HS-5 (cell line): ENCODE measurements at places on chromosomes 7 and 10.
A peak's percentile ranks its signal among the peaks of the same experiment; 100 is the strongest.

DNA sequence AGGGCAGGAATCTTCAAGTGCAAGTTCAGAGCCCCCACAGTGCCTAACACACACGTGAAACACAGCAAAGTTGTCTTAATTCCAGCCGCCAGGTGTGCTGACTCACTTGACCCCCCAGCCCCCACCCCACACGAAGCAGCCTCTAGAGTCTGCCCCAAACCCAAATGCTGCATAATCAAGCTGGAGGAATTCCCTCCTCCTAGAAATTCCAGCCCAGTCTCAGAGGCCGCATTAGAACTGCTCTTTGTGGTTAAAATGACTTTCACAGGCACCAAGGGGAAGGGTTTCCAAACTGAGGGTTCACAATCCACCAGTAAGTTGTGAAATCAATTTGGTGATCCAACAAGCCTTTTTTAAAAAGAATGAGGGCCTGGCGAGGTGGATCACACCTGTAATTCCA is 67.0 kb upstream of the PLXNA4 start:
- no peak for DNase-seq

- DNase-seq = no peak
Observed at GRCh38 chr7:114478384-114478783, 63.8 kb downstream of the FOXP2 start.

DNA sequence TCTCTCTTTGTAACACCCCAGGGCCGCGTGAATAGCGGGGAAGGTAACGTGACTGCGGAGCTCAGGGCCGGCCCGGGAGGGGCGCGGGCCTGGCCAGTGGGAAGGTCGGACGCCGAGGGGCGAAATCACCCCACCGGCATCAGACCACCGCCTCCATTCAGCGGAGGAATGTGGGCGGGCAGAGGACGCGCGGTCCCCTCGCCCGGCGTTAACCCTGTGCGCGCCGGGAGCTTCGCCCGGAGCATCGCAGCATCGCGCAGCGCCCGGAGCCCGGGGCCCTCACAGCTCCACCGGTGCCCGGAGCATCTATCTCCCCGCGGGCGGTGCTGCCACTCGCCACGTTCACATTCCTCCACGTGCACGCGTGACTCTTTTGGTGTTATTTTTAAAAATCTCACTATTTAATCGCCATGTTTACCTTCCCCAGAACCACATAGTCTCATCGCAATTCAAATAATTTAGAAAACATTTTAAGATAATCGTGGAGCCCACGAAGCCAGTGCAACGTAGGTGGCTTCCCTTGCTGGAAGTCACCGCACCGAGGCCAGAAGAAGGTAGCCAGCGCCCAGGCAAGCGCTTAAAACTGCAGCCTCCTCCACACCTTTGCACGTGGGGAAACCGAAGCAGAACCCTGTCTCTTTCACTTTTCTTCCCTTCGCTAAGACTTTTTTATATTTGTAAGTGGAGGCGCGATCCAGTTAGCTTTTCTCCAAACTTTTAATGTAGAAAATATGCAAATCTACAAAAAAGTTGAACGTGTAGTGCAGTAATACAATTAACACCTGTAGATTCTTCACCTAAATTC is 21.8 kb downstream of the FGFBP3 start:
- no peak for DNase-seq

DNA sequence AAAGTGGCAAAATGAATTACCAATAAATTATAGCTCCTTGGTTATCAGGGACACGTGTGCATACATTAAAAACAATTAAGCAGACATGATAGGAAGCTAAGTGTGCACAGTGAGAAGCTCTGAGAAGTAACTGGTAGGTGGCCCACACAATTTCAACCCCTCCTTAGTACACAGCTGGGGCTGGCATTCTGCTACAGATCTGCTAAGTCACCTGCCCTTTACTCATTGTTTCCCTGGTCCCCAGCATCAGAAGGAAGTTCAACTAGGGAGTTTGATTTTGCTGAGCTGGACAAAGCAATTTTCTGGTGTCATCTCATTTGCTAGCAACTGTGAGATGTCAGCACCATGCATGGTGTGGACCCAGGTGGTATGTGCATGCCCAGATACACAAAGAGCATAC is 424.1 kb upstream of the NPVF start:
- DNase-seq = no peak

- no peak for DNase-seq
Observed at GRCh38 chr7:92854501-92855238, 18.3 kb upstream of the CDK6 start.

DNA sequence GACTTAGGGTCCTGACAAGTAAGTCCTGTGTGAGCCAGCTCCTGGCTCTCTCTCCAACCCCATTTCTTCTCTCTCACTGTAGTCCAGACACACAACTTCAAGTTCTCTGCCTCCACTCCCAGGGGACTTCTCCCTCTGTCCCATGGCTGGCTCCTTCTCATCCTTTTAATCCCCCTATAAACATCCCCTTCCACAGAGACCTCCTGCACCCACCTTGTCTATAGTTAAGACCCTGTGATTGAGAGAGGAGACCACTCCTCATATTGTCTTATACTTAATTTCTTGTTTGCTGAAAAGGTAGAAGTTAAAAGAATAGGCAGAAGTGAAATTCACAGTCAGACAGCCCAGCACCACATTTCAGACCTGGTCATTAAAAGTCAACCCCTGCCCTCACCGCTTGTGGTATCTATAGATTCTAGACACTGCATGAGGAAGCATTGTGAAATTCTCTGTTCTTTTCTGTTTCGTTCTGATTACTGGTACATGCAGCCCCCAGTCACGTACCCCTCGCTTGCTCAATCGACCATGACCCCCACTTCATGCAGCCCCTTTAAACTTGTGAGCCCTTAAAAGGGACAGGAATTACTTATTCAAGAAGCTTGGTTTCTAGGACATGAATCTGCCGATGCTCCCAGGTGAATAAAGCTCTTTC is 125.6 kb upstream of the FRMD4A start:
- no peak for DNase-seq

DNA sequence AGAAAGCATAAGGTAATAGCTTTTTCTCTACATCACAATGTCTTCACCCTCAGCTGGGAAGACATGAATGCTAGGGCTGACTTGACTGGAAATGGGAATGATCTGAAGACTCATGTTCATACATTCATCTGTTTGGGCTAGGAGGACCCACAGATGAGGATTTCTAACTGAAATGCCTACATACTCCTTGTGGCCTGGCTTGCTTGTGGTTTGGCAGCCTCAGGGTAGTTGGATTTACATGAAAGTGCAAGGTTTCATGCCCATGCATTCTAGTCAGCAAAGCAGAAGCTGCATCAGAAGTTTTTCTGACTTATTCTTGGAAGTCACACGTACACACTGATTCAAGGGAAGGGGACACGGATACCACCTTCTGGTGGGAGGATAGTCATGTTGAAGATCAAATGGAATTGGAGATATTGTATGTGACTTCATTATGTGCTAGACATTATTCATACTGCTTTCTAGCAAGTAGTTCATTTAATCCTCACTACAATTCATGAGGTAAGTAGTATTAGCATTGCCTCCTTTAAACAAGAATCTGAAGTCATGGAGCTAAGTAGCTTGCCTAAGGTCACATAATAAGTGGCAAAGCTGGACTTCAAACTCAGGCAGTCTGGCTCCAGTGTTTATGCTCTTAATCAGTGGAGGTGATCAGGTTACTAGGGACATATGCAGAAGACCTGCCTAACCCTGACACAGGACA is 957.0 kb downstream of the LRMDA start:
- DNase-seq = no peak

- peak; percentile 14 for DNase-seq
Observed at GRCh38 chr7:118232837-118233236, 8.3 kb downstream of the ANKRD7 start.

DNA sequence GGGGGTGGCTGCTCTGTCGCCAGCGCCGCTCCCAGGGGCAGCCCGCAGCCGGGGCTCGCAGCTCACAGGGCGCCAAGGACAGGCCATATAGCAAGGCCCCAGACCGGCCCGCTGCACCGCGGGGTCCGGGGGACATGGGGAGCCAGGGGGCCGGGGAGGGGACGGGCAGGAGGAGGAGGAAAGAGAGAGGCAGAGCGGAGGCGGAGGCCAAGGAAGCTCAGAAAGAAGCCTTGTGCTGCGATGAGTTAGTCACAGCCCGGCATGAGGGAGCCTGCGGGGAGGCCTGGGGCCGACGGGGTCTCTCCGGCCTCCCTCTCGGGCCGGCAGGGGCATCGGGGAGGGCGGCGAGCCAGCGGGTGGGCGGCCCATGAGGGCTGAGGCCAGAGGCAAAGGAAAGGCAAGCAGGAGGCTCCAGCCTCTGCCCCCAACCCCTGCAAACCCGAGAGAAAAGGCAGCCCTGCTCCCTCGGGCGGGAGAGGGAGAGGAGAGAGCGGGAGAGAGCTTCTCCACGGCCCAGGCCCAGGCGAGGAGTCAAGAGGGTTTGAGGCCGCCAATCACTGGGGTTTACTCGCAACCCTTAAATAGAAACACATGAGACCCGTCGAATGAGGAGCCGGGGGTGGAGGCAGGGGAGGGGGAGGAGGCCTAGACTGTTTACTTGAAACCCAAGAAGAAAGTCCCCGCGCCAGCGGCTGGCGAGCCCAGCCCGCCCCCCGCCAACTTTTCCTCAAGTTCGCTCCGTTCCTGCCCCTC is 167.9 kb downstream of the NEURL1 start:
- no peak for DNase-seq

- no peak for DNase-seq
Observed at GRCh38 chr10:66329147-66329546, 596.7 kb upstream of the LRRTM3 start.

GRCh38 chr7:141071855-141072547 is 1.9 kb upstream of the TMEM178B start:
- DNase-seq = no peak

GRCh38 chr10:82817676-82818422 is 942.9 kb downstream of the NRG3 start:
- DNase-seq = no peak

DNA sequence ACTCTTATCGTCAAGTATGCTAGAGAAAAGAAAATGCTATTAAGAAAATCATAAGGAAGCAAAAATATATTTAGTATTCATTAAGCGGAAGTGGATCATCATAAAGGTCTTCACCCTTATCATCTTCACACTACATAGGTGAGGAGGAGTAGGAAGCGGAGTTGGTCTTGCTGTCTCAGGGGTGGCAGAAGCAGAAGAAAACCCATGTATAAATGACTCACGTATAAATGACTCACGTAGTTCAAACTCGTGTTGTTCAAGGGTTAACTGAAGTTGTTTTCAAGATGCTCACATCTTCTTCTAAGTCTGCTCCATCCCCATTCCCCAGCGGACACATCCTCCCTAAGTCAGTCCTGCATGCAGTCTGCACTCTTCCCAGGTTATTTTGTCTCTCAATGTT is 72.4 kb downstream of the SFMBT2 start:
- DNase-seq = no peak

- DNase-seq = no peak
Observed at GRCh38 chr10:5741276-5741675, 56.6 kb downstream of the TASOR2 start.

GRCh38 chr7:23246555-23246954 is at the start of gene GPNMB:
Gene GPNMB (plus strand): TSS chr7:23246775. CDS start chr7:23246858, 83 bp downstream.
- peak; percentile 95 for DNase-seq

DNA sequence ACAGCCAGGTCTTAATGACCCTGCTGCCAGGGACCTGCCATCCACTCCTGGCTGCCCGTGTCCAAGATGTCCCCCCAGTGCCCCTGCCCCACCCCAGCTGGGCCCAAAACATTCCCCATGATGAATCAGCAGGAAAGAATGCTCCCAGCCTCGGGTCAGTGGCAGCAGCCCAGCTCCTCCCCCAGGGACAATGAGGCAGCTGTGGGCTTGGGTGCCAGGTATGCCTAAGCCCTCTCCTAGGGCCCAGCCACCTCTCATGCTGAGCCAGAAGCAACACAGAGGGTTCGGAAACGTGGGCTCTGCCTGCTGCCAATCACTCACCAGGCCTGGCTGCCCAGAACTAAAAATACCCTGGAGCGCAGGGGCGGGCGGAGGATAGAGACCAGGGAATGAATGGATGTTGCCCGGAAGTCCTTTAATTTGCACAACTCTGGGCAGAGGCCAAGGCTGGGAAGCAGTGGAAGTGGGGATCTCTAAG is 1.5 kb upstream of the LOXL4 start:
- peak; percentile 70 for DNase-seq

DNA sequence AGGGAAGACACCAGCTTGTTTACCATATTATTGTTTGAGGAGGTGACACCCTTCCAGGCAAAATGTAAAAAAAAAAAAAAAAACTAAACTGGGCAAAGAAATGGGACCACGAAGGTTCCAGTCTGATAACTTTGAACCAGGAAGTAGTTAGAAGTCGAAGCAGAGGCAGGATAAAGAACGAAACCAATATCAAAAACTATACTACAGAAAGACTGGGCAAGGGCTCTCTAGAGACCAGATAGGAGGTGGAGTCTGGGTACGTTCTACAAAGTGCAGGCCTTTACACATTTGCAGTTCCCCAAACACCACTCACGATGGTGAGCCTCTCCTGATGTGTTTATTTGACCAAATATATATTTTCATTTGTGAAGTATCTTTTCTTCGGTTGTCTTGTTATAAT is 125.7 kb upstream of the CDK1 start:
- no peak for DNase-seq

DNA sequence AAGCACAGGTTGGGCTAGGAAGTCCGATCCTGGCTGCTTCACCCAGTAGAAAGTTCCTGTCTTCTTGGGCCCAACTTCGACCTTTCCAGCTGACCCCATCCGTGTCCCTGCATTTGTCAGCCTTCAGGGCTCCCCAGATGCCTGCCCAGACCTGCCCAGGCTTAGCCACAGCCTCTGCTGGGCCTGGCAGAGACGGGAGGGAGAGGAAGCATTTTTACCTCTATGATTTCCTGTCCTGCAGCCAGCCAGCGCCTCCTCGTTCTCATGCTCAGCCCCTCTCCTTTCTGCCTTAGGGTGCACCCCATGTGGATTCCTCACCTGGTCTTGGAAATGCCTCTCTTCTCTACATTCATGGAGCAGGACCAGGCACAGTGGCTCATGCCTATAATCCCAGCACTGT is 3.7 kb downstream of the METTL27 start:
- DNase-seq = no peak

- DNase-seq = no peak
Observed at GRCh38 chr10:4740471-4740870, 85.5 kb upstream of the AKR1E2 start.

GRCh38 chr10:113130014-113130641 is 180.1 kb downstream of the TCF7L2 start:
- no peak for DNase-seq

DNA sequence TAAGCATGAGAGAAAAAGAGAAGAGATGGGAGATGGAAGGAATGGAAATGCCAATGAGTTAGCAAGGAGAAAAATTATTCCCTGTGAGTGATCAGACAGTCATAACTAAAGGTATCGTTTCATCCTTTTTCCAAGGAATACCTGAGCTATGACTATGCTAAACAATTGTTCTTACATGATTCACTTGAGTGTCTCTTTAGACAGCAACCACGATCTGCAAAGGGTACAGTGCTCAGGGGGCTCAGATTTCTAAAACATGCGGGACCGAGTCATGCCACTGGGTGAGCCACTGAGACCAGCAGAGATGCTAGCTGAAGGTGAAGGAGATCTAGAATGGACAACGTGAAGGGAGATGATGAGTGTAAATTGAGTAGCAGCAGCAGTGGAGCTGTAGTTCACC is 78.0 kb upstream of the CTTNBP2 start:
- no peak for DNase-seq

DNA sequence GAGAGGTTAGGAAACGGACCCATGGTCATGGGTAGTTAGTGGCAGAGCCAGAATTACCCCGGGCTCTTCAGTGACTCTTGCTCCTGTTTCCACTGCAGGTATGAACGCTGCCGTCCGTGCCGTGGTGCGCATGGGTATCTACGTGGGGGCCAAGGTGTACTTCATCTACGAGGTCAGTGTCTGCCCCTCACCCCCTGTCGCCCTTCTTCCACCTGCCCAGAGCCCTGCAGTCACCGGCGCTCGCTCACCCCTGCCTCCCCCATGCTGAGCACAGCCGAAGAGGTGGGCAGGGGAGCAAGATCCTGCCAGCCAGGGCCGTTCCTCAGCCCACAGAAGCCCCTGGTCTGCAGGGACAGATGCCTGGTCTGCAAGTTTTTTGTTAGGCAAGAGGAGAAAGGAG is 14.9 kb downstream of the PFKP start:
- no peak for DNase-seq
